ENCODE measurements at places on chromosomes 12 and 14.

GRCh38 chr12:27436029-27436428 is 10.5 kb upstream of the SMCO2 start:
- DNase-seq, result no peak

DNA sequence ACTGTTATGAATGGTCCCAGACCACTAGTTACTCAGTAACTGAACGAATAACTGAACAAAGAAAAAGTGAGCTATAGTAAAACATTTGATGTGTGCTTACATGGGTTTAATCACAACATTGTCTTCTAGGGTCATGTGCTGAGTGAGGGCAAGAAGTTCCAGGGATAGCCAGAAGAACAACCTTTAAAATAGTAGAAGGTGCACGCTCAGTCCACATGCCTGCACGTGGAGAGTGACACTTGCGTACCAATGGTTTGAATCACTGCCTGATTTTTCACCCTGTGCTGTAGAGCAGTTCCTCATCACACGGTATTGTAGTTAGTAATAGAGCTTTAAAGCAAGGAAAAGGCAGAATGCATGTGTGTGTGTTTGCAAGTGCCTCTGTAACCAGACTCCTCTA is 224.2 kb downstream of the EGLN3 start:
- no peak for DNase-seq

DNA sequence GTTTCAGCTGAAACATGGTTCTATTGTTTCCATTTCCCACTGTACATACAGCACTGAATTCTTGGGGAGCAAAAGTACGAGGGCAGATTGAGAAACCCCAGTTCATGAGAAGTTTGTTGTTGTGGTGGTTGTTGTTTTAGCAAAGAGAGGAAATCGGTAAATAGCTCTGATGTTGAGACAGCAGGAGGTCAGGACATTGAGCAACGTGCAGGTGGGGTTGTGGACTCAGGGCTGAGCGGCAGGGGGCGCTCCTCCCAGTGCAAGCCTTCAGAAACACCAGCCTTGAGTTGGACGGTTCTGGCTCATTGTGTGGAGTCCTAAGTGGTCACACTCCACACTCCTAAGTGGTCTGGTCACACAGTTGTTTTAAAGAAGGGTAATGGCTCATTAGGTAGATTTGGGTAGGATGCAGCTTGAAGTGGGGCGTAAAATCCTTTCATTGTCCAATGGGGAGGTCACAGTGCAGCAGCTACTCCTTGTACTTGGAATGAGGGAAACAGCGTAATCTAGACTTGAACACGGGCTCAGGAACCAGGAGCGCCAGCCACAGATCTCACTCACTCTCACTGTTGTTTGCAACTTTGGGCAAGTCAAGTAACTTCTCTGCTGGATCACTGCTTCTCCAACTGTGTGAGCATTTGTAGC is 14.5 kb upstream of the PWP1 start:
- no peak for DNase-seq

DNA sequence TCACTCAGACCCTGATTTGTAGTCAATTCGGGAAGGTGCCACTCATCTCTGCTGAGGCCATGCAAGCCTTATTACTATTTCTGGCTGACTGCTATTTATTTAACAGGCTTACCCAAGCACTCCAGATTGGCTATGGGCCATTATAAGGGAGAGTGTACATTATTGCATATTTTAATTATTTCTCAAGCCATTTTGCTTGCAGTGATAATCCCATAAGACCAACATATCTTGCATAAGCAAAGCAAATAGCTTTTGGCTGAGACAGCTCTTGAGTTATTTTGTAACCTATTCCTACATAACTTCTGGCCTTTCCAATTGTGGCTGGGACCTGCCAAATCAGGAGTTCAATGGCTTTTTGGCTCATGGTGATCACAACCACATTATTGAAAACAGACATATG is 509.6 kb upstream of the USP15 start:
- DNase-seq, result no peak
